ENCODE measurements at places on chromosomes 2 and 18.

- no peak for DNase-seq
Measured at GRCh38 chr2:24816404-24816803, 23.2 kb downstream of the CENPO start.

- no peak for DNase-seq
Measured at GRCh38 chr2:54059986-54060385, 55.4 kb upstream of the ACYP2 start.

DNA sequence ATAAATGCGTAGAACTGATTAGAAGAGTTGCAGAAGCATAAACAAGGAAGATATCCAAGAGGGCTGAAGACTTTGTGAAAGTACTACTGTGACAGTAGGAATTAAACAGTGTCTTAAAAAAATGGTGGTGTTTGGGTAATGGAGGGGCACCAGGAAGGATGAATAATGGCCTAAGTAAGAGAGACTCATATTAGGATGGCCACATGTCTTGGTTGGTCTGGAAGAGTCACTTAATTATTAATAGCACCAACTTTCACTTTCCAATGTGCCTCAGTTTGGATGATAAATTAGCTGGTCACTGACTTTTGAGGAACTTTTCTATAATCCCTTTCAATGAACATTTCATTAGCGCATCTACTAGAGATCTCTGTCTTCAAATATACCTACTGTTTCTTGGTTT, 372.2 kb downstream of the NYAP2 start:
- DNase-seq = no peak

DNA sequence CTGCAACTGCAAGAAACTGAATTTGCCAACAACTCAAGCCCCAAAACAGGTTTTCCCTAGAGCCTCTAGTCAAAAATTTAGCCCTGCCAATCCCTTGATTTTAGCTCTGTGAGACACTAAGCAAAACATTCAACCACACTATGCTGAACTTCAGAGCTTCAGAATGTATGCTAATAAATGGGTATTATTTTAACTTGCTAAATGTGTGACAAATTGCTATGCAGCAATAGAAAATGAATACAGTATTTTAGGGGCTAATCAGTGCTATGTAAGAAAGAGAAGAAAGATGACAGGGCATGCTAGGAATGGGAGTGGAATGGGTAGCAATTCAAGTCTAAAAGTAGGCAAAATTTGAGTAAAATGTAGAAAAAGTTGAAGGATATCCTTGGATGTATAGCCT, 223.9 kb upstream of the NOL4 start:
- DNase-seq = no peak

- no peak for DNase-seq
Measured at GRCh38 chr2:181394741-181395437, 62.3 kb upstream of the ITGA4 start.

GRCh38 chr2:23436346-23437098, 51.5 kb downstream of the KLHL29 start:
- DNase-seq = no peak

- no peak for DNase-seq
Measured at GRCh38 chr2:69554981-69555380, 88.6 kb downstream of the AAK1 start.

- no peak for DNase-seq
Measured at GRCh38 chr18:55317324-55317723, 270.7 kb downstream of the TCF4 start.

DNA sequence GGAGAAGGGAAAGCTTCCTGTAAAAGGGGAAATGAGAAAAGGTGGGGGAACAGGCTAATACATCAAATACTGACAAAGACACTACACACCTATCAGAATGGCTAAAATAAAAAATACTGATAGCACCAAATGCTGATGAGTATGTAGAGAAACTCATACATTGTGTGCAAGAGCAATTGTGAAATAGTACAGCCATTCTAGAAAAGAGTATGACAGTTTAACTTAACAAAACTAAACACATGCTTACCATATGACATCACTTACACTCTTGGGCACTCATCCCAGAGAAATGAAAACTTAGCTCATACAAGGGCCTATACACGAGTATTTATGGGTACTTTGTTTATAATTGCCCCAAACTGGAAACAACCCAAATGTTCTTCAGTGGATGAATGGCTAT, 53.4 kb downstream of the ZNF638 start:
- no peak for DNase-seq

DNA sequence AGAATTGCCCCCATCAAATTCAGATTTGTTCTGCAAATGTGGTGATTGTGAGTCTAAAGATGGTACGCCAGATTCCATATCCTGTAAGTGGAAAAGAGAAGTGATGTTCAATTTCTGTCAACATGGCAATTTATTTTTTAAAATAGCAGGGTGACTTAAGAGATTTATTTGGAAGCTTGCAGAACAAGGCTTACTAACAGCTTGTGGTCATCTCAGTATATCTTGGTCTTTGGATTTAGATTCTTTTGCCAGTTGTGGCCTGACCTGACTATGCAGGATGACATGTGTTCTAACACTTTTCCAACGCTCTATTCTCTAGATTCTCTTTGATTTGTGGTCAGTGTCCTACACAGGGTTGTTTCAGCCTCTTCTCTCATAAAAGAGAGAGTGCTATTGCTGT, 74.4 kb downstream of the MAP3K20 start:
- DNase-seq = no peak

GRCh38 chr2:174331595-174332216, 3.0 kb upstream of the SP9 start:
- no peak for DNase-seq

DNA sequence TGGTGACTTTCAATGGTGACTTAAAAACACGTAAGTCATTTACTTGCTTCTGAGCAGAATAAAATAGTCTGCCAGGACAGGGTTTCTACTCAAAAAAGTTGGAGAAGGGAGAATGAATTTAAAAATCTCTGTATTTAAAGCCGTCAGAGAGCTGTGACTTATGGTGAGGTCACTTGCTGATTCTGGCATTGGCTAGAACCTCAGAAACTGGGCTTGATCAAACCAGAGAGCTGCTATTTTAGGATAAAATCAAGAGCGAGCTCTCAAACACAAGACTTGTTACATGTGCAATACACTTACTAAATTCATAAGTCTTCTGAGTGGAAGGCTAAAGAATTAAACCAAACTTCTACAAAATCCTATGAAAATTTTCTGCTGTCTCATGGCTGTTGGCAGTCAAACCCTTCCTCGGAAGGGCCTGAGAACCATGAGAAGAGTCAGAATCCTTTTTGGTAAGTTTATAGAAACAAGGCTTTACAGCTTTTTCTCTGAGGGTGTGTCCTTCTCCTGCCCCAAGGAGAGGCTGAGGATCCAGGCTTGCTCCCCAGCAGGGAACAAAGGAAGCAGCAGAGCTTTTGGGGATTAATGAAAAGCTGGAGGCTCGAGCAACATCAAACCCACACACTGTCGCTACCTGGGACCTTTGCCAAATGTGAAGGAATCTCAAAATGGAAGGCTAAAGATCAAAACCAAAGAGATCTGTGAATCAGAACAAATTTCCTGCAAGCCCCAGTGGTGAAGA, 816.4 kb downstream of the SOCS6 start:
- no peak for DNase-seq

- no peak for DNase-seq
Measured at GRCh38 chr2:196798980-196799379, 503 bp downstream of the GTF3C3 start.

GRCh38 chr2:160816916-160817499, 323.4 kb upstream of the RBMS1 start:
- DNase-seq = no peak

- DNase-seq = no peak
Measured at GRCh38 chr2:163185160-163185559, 346.6 kb upstream of the KCNH7 start.

DNA sequence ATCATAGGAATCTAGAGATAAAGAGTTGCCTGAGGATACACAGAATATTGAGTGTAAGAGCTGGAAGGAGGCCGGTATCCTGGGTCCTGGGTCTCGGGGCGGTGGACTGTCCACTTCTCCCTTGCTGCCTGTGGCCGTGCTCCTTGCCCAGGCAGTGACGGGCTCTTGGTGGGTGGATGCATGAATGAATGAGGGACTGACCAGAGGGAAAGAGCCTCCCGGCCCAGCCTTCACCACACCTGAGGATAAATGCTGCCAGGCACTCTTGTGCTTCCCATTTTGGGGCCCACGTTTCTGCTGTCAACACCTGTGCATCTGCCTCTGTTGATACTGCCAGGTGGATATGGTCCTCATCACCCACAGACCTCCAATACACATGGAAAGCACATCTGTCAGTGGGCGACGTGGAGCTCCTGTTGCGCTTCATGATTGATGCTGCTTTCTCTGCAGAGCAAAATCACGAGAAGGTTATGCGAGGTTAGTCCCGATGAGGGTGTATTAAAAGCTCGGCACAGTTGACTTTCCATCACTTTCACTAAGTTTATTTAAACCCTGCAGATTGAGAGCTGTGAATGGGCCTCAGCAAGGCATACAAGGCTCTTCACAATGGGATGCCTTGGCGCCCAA, 211.4 kb downstream of the LDLRAD4 start:
- no peak for DNase-seq

- no peak for DNase-seq
Measured at GRCh38 chr2:98269274-98269673, 77.0 kb upstream of the CNGA3 start.

DNA sequence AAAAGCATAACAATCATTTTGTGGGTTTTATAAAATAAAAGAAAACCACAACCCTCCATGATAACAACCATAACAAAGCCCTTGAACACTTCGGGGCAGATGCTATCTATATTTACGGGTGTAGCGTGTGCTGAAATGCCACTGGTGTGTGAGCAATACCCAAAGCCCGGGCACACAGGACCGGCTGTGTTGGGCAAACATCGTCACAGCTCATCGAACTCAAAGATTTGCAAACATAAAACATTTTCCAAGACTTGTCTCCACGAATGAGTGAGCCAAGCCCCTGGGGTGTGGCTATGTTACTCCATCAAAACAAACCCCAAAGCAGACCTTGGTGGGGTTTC, 290.2 kb downstream of the LPIN1 start:
- no peak for DNase-seq

DNA sequence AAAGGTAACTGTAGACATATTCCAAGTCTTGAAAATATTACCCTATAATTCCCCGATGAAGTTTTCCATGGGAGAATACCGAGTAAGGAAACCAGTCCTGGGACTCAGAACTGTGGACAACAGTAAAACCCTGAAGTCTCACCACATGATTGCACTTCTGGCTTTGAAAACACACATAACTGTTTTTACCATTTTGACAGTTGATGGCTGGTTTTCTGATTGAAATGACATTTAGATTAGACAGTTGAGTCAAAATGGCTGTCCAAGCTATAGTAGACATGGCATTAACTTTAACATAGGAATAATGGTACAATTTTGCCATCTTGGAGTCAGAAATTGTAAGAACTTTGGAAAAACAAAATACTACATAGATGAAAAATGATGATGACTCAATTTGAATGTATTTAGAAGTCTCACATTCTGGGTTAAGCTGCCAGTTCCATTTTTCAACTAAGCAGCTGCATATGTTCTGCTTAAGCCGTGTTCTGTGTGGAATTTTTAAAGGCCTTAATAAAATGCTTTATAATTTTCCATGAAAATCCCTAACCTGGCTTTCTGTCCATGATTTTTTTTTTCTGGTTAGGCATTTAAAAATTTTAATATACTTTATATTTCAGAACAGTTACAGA, 38.3 kb upstream of the WIPF1 start:
- no peak for DNase-seq

DNA sequence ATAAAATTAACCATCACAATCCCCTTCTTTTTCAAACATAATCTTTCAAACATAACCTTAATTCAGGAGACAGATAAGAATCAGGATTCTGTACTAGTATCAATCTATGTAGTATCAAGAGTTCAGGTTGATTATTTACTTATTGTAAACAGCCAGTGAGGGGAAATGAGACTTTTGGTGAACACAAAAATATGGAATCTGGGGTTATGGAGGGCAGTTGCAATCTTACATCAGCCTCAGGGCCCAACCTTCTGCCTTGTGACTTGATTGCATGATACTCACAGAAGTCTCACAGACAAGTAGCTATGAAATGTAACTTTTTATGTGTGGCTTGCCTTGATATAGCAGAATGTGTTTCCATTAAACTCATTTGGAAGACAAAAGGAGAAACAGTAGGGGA, 262.7 kb upstream of the THSD7B start:
- DNase-seq = no peak

DNA sequence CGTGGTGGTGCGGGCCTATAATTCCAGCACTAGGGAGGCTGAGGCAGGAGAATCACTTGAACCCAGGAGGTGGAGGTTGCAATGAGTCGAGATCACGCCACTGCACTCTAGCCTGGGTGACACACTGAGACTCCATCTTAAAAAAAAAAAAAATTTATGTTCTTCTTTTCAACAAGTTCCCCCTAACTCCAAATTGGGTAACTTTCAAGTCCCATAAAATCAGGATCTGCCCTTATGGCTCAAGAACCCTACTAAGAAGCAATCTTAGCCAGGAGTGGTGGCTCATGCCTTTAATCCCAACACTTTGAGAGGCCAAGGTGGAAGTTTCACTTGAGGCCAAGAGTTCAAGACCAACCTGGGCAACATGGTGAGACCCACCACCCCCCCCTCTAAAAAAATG, 30.3 kb upstream of the TLK1 start:
- no peak for DNase-seq

DNA sequence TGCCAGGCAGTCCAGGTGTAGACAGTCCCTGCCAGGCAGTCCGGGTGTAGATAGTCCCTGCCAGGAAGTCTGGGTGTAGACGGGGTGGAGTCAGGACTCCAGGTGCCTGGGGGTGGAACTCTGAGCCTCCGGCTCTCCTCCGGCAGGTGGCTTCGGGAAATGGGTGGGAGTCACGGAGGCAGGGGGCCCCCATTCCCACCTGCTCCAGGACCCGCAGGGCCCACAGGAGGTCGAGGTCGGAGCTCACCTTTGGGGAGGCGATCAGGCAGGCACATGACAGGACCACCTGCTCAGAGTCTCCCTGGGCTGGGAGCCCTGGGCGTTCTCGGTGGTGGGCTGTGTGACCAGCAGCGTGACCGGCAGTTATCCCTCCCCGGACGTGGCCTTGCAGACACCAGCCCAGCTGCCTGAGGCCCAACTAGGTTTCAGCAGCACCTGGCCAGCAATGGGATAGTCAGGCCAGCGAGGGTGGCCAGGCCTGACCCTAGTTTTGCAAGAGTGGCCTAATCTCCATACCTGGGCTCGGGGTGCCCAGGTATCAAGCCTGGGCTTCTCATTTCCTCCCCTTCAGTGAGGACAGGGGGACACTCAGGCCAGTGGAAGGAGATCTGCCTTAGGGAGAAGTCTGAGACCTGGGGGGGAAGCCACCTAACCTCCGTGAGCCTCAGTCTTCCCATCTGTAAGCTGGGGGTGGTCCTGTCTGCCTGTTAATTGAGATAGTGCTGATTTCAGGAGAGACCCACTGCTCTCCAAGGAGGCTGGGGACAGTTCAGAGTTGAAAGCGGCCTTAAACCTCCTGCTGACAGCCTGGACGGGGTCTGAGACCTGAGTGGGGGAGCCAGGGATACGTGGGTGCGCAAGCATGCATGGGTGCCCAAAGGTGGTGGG, 13.2 kb downstream of the GPC1 start:
- no peak for DNase-seq
